ENCODE measurements at places on chromosomes 6 and 20.

- peak; percentile 29 for DNase-seq
Measured at GRCh38 chr6:139395891-139396301, 21.4 kb upstream of the CITED2 start.

GRCh38 chr6:45832063-45832462 is 183.6 kb downstream of the CLIC5 start:
- DNase-seq = no peak

DNA sequence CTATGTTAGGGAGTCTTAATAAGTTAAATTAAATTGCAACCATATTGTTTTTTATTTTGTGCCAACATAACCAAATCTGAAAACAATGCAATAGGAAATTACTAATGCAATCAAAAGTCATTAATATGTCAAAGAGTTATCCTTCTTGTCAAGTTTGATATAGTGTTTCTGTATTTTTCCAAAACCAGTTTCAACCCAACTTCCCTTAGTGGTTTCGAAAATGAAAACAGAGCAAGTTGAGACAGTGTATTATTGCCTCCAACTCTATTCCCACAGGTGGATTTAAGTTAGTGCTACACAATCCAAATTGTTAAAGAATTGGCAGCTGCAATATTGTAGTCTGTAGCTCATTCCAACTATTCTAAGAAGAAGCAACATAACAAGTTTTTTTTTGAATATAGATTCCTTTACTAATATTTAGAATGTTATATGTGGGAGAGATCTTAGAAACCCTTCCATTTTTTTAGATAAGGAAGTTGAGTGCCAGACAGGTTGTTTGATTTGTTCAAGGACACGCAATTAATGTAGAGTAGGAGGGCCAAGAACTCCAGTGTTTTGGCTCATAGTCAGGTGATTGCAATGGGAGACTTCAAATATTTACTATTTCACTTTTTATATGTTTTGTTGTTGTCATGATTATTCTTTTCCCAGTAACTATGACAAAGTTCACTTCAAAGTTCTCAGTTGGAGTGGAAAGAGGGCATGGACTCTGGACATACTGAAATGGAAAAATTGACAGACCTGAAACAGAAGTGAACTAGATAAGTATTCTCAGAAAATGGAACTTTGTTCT is 282.4 kb upstream of the HSF2 start:
- DNase-seq = no peak

GRCh38 chr20:24970030-24970553 is 21.0 kb downstream of the CST7 start:
- no peak for DNase-seq

- DNase-seq = no peak
Measured at GRCh38 chr6:35213824-35214756, at the start of gene SCUBE3. Gene SCUBE3 (plus strand): TSS chr6:35213956. CDS start chr6:35214419, 463 bp downstream.

DNA sequence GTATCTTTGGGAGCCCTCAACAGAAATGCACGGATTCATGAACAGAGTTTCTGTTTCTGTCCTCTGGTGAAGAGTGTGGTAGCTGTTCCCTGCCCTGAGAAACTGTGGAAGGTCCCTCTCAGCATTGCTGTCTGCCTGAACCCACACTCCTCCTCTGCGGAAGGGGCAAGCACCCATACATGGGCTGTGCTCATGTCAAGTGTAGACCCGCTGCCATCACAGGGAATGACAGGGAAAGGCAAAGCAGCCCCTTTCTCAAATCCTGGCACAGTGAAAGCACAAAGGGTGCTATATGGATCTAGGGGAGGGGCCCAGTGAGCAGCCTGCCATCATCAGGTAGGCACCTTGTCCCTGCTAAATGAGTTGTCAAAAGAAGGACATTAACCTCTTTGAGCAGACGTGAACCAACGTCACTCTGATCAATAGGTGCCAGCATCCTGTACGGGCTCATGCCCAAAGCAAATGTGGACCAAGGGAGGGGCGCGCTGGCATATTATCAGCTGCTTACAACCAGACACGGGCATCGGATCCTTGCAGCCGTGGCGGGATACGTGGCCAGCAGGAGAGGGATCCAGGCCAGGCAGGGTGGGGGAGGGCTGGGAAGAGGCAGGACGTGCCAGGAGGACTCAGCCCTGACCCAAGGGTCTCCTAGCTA is 231.2 kb upstream of the PMEPA1 start:
- no peak for DNase-seq

DNA sequence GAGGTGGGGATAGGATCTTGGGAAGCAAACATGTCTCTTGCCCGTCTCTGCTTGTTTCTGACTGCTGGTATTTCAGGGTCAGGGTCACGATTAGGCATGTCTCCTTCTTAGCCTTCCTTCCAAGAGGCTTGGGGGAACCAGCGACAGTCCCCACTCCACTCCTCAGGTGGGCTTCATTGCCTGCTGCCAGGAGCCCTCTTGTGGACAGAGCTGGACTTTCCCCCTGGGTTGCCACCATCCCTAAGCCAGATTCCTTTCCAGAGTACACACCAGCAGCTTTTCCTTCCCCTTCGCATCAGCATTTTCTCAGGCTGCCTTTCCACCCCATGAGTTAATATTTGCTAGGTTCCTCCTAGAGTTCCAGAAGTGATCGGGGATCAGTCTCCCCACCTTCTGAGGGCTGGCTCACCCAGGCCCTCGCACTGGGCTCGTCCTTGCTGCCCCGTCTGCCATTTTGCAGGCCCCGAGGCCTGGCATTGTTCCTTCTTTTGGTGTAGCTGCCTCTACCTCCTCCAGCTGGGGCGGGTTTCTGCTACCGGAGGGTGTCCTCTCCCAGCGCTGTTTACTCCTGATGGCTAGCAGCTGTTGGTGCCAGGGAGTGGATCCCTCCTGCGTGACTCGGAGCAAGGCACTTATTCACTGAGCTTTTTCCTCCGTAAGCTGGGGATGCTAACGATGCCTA is 8.8 kb upstream of the C20orf144 start:
- DNase-seq = peak; percentile 29

DNA sequence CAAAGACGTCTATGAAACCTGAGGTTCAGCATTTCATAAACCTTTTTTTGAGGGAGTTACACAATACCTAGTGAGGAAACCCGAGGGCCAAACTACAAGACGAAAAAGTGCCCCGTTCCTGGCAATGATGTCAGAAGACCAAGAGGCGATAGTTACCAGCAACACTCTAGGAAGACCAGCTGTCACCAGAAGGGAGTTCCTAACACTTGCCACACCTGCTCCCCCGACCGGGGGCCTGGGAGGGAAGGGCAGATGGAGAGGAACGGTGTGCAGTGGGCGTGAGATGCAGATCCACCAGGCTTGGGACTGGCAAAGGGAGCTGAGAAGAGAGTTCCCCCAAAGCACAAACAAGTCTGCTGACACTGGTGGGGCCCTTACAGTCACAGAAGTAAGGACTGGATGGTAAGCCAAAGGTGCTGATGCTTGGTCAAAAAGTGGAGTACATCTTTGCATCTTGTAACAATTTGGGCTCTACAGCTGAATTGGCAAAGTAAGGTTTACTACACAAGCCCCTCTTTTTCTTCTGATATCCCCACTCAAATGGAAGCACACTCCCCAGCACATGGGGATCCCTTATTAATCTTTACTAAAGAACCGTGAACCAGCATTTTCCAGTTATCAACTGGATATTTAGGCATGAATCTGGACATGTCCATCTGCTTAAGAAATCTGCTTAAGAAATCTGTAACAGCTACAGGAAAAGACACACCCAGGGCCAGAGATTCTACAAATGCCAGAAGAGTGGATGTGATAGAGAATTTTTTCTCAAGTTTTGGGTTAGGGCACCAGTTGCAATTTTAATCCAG is 38.5 kb downstream of the PANK2 start:
- peak; percentile 89 for DNase-seq

DNA sequence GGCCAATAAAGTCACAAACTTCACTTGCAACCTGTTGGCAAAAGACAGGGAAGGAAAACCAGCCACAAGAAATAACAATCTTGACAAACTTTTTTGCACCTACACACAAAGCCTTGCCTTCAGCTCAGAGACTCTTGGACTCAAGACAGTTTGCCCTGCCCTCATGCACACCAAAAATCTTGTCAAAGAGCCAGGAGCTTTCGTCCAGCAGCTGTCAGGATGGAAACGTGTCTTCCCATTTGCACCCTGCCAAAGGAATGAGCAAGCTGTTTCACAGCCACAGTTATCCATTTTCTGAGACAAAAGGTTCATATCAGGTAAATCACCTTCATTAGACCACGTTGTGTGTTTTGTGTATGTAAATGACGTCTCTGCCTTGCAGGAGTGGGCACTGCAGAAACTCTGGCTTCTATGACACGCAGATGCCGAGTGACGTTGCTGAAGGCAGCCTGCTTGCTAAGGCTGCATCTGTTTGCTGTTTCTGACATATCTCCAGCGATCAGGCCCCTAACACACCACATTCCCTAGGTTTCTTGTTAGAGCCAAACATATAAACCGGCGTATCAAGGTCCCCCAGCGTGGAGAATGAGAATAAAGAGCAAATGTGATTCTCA is 193.4 kb downstream of the SYNDIG1 start:
- no peak for DNase-seq

- no peak for DNase-seq
Measured at GRCh38 chr6:145087034-145087433, 648.3 kb downstream of the EPM2A start.

DNA sequence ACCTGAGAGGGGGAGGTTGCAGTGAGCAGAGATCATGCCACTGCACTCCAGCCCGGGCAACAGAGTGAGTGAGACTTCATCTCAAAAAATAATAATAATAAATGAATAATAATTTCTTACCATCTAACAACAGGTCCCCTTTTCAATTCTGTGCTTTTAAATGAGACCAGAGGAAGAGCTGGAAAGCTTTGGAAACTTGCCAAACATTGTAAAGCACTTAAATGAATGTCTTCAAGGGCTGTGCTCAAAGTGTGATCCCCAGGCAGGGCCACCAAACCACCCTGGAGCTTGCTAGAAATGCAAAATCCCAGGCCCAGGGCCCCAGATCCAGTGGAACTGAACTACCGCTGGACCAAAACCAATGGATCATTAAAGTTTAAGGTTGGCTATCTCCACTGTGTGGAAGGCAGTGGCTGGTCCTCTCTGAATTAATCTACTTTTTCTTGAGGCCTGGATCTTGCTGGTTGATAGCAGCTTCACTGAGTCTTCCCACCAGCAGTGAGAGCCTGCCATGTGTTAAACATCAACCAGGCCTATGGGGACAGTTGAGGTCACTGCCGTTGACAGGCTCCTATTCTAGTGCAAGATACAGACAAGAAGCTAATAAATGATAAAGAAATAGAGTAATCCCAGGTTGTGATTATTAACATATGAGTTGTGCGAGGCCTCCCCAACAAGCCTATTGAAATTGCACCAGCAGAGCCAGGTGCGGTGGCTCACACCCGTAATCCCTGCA is 23.7 kb upstream of the TFAP2C start:
- no peak for DNase-seq

GRCh38 chr20:38804682-38805501 is 605 bp upstream of the PPP1R16B start:
- no peak for DNase-seq

GRCh38 chr6:3406891-3407809 is 49.7 kb downstream of the SLC22A23 start:
- no peak for DNase-seq

DNA sequence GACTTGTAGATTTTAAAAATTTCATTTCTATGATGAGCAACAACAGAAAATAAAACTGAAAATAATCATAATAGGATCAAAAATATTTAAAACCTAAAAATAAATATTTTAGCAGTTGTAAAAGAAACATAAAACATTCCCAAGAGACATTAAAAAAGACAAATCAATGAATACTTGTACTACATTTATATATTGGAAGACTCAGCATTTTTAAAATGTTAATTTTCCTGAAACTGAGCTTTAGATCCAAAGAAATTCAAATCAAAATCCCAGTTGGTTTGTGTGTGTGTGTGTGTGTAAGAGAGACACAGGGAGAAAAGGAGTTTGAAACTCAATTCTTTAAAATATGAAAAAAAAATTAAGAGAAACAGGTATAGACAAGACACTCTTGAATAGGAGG is 38.7 kb upstream of the DSE start:
- DNase-seq = no peak

DNA sequence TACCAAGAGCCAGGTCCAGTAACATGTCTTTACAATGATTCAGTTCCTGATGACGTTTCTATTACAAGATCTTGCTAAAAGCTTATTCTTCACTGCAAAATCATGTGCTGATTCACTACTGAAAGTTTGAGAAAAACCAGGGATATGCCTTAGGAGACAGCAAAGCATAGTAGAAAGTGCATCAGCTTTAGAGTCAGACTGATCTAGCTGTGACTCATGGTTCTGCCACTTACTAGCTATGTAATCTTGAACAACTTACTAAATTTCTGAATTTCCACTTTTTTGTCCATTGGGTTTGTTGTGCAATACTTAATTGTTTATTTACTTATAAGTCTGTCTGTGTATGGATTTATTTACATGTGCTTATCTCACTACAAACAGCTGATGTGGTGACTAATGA is 198.5 kb upstream of the RSPO3 start:
- DNase-seq = no peak

GRCh38 chr6:33774774-33775173 is 14.2 kb downstream of the LEMD2 start:
- DNase-seq = no peak

DNA sequence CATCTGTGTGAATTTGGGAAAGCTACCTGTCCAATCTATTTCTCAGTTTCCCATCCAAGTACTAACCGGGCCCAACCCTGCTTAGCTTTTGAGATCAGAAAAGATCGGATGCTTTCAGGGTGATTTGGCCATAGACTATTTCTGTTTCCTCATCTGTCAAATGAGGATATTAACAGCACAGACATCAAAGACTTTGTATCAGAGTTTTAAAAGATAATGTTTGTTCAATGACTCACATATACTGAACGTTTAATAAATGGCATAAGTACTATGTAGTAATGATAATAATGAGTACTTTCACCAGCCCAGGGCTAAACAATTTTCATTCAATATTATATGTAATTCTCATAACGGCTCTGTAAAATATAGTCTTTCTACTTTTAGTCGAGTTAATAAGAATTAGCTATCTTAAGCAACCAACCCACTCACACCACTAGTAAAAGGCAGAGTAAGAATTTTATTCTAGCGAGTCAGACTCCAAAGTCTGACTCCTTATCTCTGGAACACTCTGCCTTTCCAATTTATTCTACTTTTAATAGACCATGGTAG is 216.5 kb downstream of the ARHGAP18 start:
- DNase-seq = no peak

DNA sequence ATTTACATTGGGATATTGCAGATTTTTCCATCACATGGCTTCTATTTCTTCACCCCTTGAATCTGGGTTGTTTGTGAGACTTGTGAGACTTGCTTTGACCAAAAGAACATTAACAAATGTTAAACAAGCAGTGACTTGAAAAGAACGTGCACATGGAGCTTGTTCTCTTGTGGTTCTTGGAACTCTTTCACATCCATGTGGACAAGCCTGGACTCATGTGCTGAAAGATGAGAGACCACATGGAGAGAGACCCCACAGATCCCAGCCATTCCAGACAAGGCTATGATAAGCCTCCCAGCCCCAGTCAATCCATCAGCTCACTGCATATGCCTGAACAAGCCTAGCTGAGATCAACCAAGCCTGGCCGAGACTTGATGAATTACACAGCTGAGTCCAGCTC is 1365.7 kb upstream of the GJE1 start:
- DNase-seq = no peak

GRCh38 chr20:57484772-57485171 is 40.2 kb downstream of the CTCFL start:
- DNase-seq = no peak

GRCh38 chr6:156464100-156464878 is 312.9 kb upstream of the ARID1B start:
- no peak for DNase-seq

- no peak for DNase-seq
Measured at GRCh38 chr20:33833333-33833732, 22.2 kb downstream of the CHMP4B start.

- no peak for DNase-seq
Measured at GRCh38 chr6:45732731-45733130, 282.9 kb downstream of the CLIC5 start.

Data from HL-60 (cell line).